Karpas-422 (cell line): ENCODE measurements at places on chromosomes 6 and 20. TPM values are rescaled to one million over a fixed set of nuclear protein-coding genes. Genes with fewer than 3 reads are reported as not detected.
A peak's percentile ranks its signal among the peaks of the same experiment; 100 is the strongest.

RHAG gene
- total RNA-seq = not detected in 2 replicates

- DNase-seq = peak; percentile 9
Measured at GRCh38 chr6:73669005-73669404, 15.2 kb upstream of the SLC17A5 start.

- no peak for DNase-seq
Measured at GRCh38 chr6:82196161-82196560, 51.4 kb downstream of the IBTK start.

- DNase-seq = no peak
Measured at GRCh38 chr6:134738211-134738885, 211.6 kb downstream of the ALDH8A1 start.

DNA sequence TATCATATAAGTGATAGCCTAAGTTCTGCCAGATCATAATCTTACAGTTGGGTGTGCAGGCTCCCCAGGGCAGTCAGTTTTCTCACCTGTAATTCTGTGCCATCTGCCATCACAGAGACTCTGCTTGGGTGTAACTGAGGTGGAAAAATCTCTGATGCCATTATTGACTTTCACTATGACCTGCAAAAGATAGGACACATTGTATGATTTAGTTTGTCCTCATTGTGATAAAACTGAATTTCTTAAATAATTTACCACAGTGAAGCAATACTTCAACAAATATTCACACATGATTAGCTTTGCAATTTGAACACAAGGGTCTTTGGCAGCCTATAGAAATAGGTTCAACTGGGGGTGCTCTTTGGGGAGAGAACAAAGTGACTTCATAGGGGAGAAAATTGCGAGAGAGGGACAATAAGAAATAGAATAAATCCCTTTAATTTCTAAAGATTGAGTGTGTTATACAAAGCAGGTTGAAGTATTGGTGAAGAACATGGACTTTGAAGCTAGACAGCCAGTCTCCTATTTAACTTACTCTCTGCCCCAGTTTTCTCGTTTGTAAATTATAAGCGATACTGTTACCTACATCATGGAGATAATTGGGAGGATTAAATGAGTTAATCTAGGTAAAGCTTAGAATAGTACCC lies 27.3 kb downstream of the FAM229B start:
- DNase-seq = no peak

- no peak for DNase-seq
Measured at GRCh38 chr20:35602851-35603495, 12.7 kb upstream of the SPAG4 start.

DNA sequence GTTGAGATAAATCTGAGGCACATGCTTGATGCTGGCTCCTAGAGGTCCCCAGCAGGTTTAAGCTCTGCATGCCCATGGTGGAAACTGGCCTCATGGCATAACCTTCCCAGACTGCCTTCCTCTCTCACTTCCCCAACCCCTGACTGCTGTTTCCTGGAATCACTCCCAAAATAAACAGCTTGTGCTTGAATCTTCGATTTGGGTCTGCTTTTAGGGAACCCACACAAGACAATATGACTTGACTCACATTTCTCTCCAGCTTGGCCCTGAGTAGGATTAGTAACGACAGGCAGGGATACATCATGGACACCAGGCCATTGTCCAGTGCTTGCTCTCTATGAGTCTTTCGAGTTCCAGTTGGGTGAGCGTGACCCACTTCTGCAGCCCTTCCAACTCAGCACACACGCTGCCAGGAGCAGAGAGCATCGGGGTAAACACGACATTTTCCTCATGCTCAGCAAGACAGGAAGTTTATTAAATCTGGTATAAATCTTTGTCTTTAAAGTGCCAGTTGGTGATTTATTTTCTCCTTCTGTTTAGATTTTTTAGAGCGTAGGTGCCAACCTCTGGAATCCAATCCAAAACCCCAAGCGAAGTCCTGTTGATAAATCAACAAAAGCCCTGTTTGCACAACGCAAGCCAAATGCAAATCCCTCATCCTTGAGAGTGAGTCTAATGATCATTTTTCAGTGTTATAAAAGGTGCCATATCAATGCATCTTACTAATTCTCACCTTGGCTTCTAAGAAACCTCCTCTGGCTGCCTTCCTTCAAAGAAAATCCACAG lies 135.0 kb downstream of the FOXA2 start:
- no peak for DNase-seq

DNA sequence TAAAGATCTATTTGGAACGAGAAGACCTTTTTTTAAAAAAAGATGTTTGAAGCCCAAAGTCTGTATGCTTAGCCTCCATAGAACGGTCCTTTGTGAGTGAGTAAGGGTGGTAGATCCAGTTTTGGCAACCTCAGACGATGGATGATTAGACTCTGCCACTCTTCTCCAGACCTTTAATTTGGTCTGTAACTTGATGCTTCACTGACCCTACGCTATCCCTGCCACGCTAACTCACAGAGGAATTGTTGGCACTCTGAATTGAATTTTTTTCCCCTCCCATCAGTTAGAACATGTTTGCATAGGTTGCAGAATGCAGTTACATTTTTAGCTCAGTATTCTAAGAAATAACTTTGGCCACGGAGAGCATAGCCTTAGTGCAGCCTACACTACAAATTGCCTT lies 15.8 kb upstream of the DEK start:
- DNase-seq = peak; percentile 59

- no peak for DNase-seq
Measured at GRCh38 chr20:47665221-47665991, 119.9 kb downstream of the SULF2 start.

DNA sequence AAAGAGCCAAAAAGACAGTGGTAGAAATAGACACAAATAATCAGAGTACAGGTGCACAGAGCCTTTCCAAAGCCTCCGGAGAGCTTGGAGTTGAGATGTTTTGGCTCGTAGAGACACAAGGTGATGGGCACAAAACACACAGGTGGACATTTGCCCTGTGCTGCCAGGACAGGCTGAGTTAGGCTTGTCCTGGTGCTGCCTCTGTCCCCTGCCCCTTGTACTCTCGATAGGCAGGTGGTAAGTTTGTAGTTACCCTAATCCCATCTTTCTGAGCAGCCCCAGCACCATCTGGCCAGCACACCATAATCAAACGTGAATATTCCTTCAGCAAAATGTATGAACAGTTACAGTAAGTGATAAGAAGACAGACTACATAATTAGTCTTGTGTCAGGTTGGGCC lies 95.5 kb downstream of the FOXC1 start:
- no peak for DNase-seq
